ENCODE measurements at places on chromosomes 3 and 15. TPM values are rescaled to one million over a fixed set of nuclear protein-coding genes. Genes with fewer than 3 reads are reported as not detected.

Gene FAM227B
- 3.2 TPM for total RNA-seq

DNA sequence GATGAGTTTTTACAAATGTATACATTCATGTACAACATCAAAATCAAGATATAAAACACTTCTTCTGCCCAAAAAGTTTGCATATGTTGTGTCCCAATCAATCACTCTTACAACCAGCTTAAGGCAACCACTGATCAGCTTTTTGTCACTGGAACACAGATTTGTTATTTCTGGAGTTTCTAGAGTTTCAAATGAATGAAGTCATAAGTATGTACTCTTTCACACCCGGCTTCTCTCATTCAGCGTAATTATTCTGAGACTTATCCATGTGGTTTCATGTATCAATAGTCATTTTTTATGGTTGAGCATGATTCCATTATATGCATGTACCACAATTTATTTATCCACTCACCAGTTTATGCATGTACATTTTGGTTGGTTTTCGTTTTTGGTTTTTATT, 53.0 kb upstream of the CORO2B start:
- H3K27me3 ChIP-seq: peaks cover 26% of the 10 kb centered on the region
- no peak for DNase-seq
- no peak overlapping the region for H3K27ac ChIP-seq
- H3K4me3 ChIP-seq: no peak overlapping the region
- H3K36me3 ChIP-seq: no peaks in the 10 kb centered on the region
- H3K4me1 ChIP-seq: peaks cover 41% of the 10 kb centered on the region

Gene DLEC1
- total RNA-seq: 0.26 TPM

- no peak overlapping the region for H3K27ac ChIP-seq
- no peak overlapping the region for H3K4me3 ChIP-seq
- no peaks in the 10 kb centered on the region for H3K36me3 ChIP-seq
- no peaks in the 10 kb centered on the region for H3K4me1 ChIP-seq
- no peak for DNase-seq
These were observed 107.7 kb upstream of the TSC22D2 start for GRCh38 chr3:150300388-150300787.

Gene SNTN
- total RNA-seq: not detected
